ENCODE measurements at places on chromosomes 13 and 19. TPM values are rescaled to one million over a fixed set of nuclear protein-coding genes. Genes with fewer than 3 reads are reported as not detected.
A peak's percentile ranks its signal among the peaks of the same experiment; 100 is the strongest.

The MYO16 gene
- 0.38 TPM for total RNA-seq

GRCh38 chr13:28349907-28350654 is 144.8 kb downstream of the FLT1 start:
- no peak for DNase-seq

DNA sequence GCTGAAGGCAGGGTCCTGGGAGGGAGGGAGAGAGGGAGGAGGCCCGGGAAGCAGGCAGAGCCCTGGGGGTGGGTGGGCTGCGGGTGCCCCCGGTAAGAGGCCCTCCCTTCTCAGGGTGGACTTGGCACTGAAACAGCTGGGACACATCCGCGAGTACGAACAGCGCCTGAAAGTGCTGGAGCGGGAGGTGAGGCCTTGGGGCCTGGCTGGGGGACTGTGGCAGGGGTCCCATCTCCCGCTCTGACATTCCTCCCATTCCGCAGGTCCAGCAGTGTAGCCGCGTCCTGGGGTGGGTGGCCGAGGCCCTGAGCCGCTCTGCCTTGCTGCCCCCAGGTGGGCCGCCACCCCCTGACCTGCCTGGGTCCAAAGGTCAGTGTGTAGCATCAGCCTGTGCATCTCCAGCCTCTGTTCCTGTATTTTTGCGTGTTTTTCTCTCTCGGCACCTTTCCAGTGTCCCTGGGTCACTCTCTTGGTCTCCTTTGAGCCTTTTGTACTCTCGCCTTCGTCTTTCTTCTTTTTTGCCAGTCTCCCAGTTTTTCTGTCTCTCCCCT is 53.4 kb downstream of the TRPM4 start:
- DNase-seq, result no peak

DNA sequence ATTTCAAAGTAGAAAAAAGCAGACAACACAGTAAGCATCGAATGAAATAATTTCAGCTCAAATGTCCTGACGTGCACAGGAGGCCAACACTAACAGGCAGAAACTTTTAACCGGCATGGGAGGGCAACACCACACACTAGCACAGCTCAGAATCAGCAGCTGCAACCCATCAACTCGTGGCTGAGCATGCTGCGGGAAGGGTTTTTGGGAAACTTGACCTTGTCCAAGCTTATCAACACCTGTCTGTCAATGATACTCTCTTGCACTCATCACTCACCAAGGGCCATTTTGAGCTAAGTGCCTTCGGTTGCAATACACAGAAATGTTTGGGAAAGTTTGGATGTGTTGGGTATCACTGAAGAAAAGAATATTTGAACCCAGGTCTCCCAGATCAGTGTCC is 483.7 kb downstream of the TSHZ3 start:
- no peak for DNase-seq

GRCh38 chr13:30097701-30098100 is 209.7 kb downstream of the KATNAL1 start:
- DNase-seq, result no peak

GRCh38 chr19:2039959-2040646 is 10.9 kb downstream of the MKNK2 start:
- DNase-seq, result no peak

The ZNF274 gene
- 16.8 TPM for total RNA-seq

DNA sequence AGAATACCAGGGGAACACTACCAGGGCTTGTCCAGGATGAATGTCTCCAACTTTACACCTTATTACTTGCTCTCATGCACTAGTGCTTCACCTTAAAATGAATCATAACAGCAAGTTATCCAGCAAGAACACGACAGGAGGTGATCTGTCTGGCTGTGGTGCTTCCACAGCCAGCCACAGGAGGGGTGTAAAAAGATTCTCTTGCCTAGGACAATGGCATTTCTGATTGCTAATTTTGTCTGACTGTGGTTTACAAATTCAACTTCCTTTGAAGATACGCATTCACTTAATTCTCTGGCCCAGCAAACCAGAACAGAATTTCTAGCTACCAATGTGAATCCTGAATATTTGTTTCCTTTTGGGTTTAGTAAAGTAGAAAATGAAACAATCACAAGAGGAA is 23.1 kb upstream of the COG3 start:
- DNase-seq, result peak; percentile 48

The CPT1C gene
- total RNA-seq, result 3.4 TPM

- no peak for DNase-seq
Observed at GRCh38 chr19:33905937-33906577, 109.4 kb downstream of the KCTD15 start.

DNA sequence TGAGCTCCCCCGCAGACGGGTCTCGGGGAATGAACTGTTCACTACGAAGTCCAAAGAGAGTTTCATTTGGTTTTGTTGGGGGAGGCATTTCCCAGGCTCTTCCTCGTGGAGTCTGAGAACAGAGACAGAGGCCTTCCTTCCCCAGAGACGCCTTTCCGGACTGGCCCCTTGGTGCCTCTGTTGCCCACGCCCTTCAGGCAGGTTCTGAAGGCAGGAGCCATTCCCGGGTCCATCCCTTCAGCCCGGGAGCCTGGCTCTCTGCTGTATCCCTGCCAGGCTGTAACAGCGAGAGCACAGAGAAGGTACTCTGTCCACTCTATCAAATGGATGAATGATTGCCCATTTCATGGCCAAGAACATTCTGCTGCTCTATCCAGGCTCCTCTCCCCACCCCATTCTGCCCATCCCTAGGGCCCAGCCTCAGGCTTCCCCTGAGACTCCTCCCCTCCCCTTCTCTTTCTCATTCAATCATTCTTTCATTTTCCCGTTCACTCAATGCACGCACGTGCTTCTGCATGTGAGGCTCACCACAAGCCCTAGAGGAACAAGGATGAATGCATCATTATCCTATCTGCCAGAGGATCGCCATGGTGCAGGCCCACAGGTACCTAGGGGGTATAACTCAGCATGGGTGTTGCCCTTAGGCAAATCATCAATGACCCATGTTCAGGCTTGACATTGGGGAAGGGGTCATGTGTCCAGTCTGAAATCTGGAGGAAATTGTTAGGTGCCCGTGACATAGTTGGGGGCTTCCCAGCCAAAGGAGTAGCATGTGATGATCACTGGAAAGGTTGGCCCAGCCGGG is 298.6 kb downstream of the ZNF536 start:
- no peak for DNase-seq

The PEAK3 gene
- total RNA-seq, result not detected

The PTPRH gene
- total RNA-seq, result 2.1 TPM

DNA sequence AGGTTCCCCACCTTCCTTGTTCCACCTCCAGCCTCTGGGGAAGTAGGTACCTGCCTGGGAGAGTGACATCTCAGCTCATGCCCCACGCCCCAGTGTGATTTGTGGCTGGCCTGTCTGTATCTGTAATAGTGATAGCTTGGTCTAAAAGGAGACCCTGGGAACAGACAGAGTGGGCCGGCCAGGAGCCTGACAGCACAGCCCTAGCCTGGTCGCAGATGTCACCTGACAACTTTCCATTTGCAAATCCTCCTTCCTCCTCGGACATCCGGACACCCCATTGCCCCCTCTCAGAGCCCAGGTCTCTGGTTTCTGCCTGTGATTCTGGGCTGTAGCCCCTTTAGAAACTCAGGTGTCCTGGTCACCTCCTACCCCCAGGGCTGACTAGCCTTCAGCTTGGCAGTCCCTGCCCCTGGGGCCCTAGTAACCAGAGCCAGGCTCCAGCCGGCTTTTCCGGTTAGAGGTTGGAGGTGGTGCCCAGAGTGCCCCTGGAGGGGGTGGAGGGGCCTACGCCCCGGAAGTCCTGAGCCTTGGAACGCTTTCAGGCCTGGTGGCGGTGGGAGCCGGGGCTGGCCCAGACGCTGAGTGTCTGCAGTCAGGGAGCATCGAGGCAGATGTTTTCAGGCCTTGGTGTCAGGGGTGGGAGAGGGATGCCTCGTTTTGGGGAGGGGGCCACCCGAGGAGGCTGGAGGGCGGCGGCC is 6.5 kb downstream of the LRRC8E start:
- no peak for DNase-seq

DNA sequence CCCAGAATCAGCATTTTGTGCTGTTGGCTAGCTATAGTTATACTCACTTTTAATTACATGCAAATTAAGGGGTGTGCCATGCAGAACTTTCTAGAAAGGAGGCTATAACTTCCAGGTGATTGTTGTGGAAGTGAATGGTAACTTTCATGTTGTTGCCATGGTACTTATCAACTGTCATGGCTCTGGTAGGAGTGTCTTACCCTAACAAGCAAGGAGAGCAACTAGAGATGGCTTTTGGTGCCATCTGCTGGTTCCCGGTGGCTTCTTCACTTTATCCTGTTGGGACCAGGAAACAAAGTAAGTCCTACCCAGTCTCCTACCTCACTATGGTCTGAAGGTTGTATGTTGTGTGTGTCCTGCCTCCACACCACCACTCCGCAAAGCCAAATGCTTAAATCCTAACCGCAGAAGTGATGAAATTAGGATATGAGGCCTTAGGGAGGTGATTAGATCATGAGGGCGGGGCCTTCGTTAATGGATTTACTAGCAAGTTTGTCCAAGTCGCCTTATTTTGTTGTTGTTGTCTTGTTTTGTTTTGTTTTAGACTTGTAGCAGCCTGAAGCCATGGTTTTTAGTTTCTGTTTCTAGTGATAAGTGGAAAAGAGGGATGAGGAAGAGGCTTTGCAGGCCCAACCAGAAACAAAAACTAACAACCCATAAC is 22.6 kb downstream of the FBXL12 start:
- peak; percentile 72 for DNase-seq
